Bronchial epithelial cell (primary cell): ENCODE measurements at places on chromosomes 7 and 10. TPM values are rescaled to one million over a fixed set of nuclear protein-coding genes. Genes with fewer than 3 reads are reported as not detected.

- DNase-seq = no peak
Measured at GRCh38 chr7:87330316-87330715, 15.1 kb upstream of the CROT start.

DNA sequence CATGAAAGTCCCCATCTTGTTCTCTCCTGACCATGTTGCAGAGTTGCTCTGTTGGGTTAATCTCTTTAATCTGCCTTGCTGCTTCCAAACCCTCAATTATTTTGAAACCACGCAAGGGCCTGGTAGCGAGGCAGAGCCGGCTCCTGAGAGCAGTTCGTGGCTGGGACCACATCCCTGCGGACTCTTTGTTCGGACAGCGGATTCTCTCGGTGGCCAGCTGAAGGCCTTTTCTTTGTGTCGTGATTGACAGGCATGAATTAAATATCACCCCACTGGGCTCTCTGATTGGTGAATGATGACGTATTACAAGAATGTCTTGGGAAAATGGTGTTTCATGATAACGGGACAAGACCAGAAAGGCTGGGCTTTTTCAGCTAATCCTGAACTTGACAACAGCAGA lies 66.9 kb upstream of the ARHGAP21 start:
- DNase-seq = no peak

GRCh38 chr10:69327463-69328379 lies 49.4 kb downstream of the HK1 start:
- peak; percentile 74 for DNase-seq

C10orf62 gene
- under 0.01 TPM in 1 of 2 replicates, not detected in the other for total RNA-seq

GRCh38 chr7:94431619-94432280 lies 37.1 kb downstream of the COL1A2 start:
- DNase-seq = no peak

- DNase-seq = peak; percentile 46
Measured at GRCh38 chr10:22988581-22989360, 60.9 kb downstream of the ARMC3 start.

GRCh38 chr7:55770778-55771177 lies 91.8 kb downstream of the SEPTIN14 start:
- peak; percentile 9 for DNase-seq

- DNase-seq = peak; percentile 0
Measured at GRCh38 chr7:8443576-8444467, 10.4 kb downstream of the NXPH1 start.

DNA sequence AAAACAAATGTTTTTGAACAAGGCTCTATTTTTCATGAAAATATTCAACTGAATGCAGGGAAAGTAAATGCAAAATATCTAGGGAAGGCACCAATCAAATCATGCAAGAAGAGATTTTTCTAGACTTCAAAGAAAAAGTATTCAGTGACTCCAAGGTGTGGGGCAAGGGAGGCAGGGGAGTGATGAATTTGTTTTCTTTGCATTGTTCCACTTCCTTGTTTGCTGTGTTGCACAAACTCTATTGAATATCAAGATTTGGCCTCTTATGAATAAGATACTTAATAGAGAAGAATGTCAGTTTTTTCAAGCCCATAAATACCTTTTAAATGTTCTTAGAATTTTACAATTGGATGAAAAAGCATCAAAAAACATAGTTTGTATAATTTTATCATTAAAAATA lies 26.4 kb downstream of the STEAP1 start:
- peak; percentile 62 for DNase-seq

GRCh38 chr7:71752171-71752935 lies 620.4 kb downstream of the GALNT17 start:
- DNase-seq = no peak

GRCh38 chr7:19089378-19089777 lies 28.1 kb downstream of the TWIST1 start:
- no peak for DNase-seq

PAPOLB gene
- total RNA-seq = under 0.01 TPM in 1 of 2 replicates, not detected in the other

FBXL13 gene
- 0.13 and 0.26 TPM in 2 replicates for total RNA-seq

HTRA1 gene
- total RNA-seq = 64.1 and 80.3 TPM in 2 replicates

DNA sequence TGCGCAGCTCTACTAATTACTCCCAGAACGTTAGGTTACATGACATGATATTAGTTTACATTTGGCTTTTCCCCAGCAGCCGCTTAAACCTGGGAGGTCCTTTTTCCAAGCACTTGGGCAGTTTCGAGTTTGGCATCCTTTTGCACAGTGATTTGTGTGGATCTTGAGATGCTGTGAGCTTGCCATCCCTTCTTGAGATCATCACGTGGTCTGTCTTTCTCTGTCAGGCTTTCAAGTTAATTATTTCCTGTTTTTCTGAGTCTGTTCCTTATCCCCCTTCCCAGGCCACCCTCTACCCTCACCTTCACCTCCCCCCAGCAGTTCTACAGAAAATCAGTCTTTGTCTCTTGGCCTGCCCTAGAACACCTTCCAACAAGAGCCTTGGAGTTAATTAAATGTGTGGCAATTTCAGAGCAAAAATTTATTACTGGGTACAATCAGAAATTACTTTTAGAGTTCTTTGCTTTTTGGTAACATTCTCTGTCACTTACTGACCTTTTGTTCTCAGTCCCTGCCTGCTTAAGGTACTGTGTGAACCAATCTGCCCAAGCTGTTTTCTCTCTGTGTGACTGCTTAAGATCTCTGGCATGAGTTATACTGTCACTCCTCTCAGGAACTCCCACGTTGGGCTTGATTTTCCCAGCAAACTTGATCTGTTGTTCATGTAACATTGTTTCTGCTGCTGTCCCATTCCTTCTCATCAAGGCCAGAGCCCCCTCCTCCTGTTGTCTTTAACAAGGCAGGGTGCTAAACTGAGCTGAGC lies 3.1 kb upstream of the SLF2 start:
- DNase-seq = no peak

DNA sequence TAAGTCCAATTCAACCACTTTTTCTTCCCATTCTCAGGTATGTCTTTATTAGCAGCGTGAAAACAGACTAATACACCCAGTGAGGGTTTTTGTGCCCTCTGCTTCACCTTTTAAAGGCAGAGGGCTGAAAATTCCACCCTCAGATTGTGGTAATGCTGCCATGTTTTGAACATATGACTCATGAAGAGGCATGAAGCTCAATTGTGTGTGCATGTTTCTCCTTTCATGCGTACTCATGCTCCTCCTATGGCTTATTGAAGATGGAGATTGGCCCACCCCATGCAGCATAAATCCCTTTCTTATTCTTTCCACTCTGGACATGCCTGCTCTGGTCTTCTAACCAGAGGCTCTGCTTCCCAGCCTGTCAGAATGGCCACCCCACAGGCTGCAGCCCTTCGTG lies 168.0 kb upstream of the PRKCQ start:
- DNase-seq = peak; percentile 40

GRCh38 chr7:17952387-17952786 lies 12.1 kb upstream of the SNX13 start:
- no peak for DNase-seq

FKBP6 gene
- not detected in 2 replicates for total RNA-seq

- peak; percentile 94 for DNase-seq
Measured at GRCh38 chr7:130419658-130420057, 21.2 kb downstream of the CEP41 start.

DNA sequence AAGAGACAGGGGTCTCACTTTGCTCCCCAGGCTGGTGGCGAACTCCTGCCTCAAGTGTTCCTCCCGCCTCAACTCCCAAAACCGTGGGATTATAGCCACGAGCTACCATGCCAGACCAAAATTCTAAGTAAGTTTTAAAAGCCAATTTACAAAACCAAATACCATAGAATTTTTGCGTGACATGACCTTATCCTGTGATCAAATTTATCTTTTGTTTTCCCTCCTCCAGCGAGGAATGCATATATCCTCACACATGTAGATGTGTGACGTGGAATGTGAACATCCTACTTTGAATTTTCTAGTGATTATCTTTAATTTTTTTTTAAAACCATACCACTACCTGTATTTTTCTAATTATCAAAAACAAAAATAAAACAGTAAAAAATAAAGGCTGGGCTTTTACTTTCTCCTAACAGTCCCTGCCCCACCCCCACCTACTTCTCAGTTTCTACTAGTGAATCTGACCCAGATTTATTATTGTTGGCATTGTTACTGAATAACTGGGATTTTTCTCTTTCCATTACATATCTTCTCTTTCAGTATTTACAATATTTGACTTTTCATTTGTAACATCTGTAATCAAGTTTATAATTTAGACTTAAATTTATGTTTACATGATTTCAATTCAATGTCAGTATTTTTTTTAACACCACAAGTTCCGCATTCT lies 26.0 kb downstream of the CYTH3 start:
- DNase-seq = no peak
